ENCODE measurements at places on chromosomes 2 and 18.
A peak's percentile ranks its signal among the peaks of the same experiment; 100 is the strongest.

DNA sequence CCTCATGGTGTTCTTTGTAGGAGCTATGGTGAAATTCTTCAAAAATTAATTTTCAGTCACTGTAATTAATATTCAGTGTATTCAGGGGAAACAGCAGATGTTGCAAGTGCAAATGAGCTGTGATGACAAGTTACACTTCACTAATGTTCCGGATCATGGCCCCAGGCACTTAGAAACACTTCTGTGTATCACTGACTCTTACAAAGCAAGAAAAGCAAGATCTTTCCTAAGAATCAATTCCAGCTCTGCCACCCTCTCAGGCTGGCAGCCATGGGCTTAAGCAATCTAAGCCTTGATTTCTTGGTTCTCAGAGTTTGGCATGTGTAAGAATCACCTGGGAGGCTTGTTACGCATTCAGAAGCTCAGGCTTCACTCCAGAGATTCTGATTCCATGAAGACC is 78.0 kb downstream of the MARCHF4 start:
- no peak for DNase-seq

- no peak for DNase-seq
Measured at GRCh38 chr18:68438983-68439382, 275.9 kb downstream of the TMX3 start.

DNA sequence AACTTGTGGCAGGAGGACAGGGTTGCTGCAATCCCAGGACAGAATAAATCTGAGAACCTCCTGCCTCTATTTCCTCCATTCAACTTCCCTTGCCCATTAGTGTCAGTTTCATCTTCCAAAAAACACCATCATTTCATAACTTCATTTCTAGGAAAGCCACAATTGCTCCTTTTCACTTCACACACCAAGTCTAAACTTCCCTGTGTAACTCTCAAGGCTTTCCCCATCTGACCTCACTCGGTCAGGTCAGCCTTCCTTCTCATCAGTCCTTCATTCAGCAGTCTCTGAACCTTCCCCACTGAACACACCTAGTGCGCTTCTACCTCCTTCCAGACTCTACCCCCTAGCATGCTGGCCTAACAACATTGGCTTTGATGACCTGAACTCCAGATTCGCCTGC is 35.8 kb downstream of the TCF7L1 start:
- no peak for DNase-seq

- no peak for DNase-seq
Measured at GRCh38 chr2:10499911-10500521, 51.9 kb upstream of the ODC1 start.

DNA sequence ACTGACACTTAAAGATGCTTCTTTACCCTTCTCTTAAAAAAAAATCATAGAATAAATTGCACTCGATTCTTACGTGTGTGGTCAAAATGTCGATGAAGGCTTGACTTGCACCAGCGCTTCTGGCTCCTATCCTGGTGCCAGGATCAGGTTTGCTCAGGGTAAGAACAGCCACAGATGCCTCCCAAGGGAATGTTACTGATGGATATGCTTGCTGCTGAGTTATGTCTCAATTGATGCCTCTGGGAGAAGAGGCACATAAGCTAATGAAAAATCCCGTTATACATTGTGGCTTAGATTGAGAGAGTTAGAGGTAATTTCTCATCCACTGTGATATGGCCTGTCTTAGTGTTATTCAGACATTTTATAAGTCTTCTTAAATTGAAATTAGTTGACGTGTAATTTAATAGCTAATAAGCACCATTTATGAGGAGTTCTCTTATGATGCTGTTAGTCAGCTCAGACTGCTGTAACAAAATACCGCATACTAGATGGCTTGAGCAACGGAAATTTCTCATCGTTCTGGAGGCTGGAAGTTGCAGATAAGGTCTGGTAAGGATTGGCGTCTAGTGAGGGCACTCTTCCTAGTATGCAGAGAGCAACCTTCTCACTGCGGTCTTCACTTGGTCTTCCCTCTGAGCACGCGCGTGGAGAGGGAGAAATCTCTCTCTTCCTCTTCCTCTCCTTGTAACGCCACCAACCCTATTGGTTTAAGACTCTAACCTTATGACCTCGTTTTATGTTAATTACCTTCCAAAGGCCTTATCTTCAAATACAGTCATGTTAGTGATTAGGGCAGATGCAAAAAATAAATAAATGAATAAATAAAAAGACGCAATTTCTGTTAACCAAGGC is 116.6 kb upstream of the NOSTRIN start:
- DNase-seq: no peak

GRCh38 chr18:4455113-4455811 is at the start of gene DLGAP1:
TSS of gene DLGAP1 (minus strand) at chr18:4455307.
- DNase-seq: peak; percentile 92

All from spinal cord (tissue), 10 donors.